COR-L47 (cell line): ENCODE measurements at places on chromosomes 13 and 19.

GRCh38 chr13:113805431-113806103 lies 46.5 kb downstream of the TMEM255B start:
- DNase-seq, result no peak

- no peak for DNase-seq
Measured at GRCh38 chr13:32038343-32038742, 6.8 kb downstream of the FRY start.

DNA sequence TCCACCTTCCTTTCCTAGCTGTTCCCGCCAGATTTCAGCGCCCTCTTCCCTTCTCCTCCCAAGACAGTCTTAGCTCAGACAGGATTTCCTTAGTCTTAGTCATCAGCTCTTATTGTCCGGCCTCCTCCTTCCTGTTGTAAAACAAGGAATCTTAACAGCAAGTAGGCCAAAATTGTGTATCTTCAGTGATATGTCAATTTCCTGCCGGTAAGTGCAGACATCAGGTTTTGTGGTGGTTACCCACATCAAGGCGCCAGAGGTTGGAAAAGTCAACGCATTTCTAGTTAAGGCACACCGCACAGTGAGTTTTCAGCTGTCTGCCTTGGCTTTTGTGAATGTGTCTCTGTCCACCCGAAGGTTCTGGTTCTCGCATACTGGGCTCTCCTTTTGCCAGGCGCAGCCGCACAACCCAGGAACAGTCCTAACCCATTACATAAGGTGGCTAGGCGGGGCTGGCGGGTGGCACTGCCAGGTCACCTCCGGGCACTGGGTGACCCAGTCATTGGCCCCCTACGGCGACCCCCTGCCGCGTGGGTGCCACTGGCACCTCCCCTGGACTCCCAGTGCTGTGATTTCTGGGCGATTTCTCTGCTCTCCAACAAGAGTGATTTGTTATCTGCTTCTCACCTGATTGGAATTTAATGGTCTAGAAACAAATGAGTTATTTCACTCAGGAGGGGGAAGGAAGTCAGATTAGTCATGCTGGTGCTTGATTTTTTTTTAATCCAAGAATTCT lies 12.9 kb downstream of the COL4A2 start:
- no peak for DNase-seq

- DNase-seq, result peak; percentile 81
Measured at GRCh38 chr19:50858886-50859285, 4.2 kb downstream of the KLK3 start.

DNA sequence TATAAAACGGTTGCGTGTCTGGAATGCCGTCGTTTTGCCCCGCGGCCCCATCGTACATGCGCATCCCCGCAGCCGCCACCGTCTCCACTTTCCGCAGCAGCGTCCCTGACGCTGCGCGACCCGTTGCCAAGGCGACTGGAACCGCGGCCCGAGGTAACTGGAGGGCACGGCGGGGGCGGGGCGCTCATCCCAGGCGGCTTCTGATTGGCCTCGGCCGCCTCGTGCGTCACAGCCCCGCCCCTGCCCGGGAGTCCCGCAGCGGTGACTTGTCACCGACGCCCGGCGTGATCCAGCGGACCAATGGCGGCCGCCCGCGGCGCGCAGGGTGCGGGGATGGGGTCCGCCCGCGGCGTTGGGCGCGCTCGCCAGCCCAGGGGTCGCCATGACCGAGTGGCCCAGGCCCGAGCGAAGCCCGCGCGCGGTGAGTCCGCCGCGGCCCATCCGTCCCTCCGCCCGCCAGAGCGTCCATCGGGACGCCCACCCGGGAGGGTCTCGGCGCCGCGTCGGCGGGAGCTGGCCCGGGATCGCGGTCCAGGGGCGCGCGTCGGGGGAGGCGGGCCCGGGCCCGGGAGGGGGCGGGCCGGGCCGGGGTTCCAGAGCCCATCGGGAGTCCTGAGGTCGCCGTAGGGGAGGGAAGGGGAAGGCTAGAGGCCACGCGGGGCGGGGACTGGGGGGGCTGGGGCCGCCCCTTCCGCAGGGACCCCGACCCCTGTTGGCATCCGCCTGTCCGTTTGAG lies at the start of gene ZSCAN1:
TSS of gene ZSCAN1 (plus strand) at position 285 of the 736 bp plus-strand sequence. CDS start 3,812 bp downstream, outside the sequence.
- DNase-seq, result peak; percentile 66

DNA sequence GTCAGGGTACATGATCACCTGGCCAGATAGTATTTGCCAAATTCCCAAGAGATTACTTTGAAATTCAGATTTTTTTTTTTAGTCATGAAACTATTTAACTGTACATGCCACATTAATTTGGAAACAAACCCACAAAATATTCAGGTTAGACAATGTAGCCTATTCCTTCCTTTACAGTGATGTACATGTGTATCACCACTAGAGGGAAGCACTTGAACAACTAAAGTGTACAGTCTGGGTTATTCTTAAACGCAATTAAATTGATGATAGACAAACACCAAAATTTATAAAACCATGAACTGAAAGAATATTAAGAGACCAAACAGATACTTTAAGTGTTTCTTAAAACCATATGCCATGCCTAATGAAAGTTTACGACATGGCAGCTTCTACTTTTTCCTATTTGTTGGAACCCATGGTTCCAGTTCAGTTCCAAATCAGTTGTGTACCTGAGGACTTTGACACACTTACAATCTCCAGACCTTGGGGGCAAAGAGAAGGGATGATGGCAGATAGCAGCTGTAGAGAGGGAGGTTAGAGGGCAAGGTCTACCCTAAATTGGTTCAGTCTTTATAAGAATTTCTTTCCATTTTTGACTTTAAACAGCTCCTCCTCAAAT lies 52.8 kb downstream of the TNFSF13B start:
- DNase-seq, result peak; percentile 39

DNA sequence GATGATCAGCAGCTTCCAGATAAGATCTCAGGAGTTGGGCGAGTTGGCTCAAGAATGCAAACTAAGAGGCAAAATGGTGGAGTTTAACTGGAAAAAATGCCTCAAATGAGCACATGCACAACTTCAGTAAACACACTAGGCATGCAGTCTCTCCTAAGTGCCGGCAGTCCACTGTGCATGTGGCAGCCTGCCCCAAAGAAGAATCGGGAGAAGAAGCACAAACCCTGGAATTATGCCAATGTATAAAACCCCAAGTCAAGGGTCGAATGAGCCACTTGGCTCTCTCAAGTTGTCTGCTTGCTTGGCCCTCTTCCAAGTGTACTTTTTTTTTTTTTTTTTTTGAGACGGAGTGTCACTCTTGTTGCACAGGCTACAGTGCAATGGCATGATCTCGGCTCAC lies 53.3 kb upstream of the SLITRK1 start:
- no peak for DNase-seq

GRCh38 chr19:55606471-55606787 lies 982 bp downstream of the ZNF865 start:
- no peak for DNase-seq

DNA sequence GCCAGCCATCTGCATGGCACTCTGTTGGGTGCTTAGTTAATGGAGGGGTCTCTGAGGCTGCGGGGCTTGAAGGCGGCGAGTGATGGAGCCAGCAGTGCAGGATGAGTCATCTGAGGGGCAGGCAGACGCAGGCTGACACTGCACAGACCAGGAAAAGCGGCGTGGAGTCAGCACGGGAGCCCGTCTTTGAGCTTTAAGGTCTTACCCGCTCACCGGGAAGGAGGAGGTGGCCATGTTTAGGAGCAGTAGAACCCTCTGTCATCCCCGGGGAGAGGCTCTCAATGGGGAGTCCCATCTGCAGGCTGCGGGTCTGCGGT lies 13.1 kb downstream of the NAXD start:
- no peak for DNase-seq

GRCh38 chr13:33260168-33261098 lies 25.1 kb downstream of the STARD13 start:
- DNase-seq, result peak; percentile 69

- DNase-seq, result peak; percentile 33
Measured at GRCh38 chr13:26425443-26426358, 131.8 kb upstream of the WASF3 start.

- DNase-seq, result no peak
Measured at GRCh38 chr19:29393915-29394460, 131.8 kb upstream of the VSTM2B start.

DNA sequence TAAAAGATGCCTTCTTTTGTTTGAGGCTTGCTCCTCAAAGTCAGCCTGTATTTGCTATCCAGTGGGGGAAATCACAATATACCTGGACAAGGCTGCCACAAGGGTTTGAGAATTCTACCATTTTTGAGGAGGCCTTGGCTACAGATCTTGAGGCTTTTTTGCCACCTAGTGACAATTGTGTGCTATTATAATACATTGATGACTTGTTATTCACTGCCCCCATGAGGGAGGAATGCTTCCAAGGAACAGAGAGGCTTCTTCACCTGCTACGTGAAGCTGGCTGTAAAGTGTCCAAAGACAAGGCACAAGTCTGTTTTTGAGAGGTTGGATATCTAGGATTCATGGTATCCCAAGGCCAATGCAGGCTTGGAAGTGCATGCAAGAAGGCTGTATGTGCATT lies 72.5 kb downstream of the ZNF708 start:
- DNase-seq, result peak; percentile 0

- no peak for DNase-seq
Measured at GRCh38 chr19:51971624-51972023, 15.0 kb downstream of the ZNF350 start.

GRCh38 chr13:26037302-26037701 lies 14.5 kb downstream of the SHISA2 start:
- no peak for DNase-seq

GRCh38 chr19:33374236-33374714 lies 766 bp downstream of the CEBPG start:
- DNase-seq, result peak; percentile 13

- DNase-seq, result no peak
Measured at GRCh38 chr13:33536601-33537000, 251.0 kb upstream of the STARD13 start.

GRCh38 chr13:47798906-47799305 lies 202.2 kb downstream of the SUCLA2 start:
- no peak for DNase-seq

GRCh38 chr13:76029706-76030105 lies 393.6 kb downstream of the LMO7 start:
- DNase-seq, result no peak

DNA sequence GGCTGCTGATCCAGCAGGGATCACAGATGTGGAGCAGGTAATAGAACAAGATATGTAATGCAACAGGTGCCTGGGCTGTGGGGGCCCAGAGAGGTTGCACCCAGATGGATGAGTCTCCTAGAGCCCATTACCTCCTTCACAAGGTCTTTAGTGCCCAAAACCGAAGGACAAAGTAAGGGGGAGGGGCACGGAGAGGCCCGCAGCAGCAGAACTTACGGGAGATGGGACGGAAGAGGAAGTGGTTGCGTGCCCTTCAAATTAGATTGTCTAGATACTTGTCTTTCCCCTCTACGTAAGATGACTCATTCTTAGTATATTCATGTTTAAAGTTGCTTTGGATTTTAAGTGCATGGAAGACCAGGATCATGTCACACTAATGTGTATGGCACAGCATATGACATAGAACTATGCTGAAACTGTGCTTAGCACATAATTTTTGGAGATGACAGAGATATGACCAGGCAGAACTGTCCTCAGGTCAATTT lies 5.7 kb upstream of the MRPS31 start:
- no peak for DNase-seq

GRCh38 chr13:73273745-73274144 lies 214.9 kb downstream of the KLF5 start:
- no peak for DNase-seq

DNA sequence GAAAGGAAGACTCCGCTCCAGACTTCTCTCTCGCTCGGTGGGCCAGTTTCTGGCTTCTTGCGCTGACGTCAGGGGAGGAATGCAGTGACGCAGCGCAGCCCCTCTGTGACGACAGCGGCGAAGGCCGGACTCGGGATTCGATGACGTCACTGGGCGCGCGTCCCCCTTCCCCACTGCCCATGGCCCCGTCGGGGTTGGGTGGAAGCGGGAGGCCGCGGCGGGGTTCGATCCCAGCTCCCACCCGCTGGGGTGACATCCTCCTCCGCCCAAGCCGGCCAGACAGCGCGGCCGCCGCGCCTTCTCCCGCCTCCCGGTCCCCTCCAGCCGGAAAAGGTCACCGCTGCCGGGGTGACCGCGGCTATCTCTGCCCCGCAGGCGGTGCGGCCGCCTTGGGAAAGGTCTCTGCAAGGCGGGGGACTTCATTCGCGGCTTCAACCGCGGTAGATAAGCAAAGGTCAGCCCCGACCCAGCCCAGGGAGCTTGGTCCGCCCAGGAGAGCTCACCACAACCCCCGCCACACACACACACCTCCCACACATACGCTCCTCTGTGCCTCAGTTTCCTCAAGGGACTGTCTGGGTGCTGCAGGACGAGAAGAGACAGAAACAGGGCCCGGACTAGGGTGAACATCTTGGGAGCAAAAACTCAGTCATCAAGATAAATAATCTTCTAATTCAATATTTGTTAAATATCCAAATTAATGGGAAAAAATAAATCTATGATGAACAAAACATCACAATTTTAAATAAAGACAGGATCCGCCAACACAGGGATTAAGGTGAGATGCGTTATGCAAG lies 844 bp upstream of the RFX1 start:
- DNase-seq, result peak; percentile 94

- DNase-seq, result no peak
Measured at GRCh38 chr13:76696370-76696769, 189.8 kb downstream of the KCTD12 start.

GRCh38 chr19:861756-862580 lies 2.5 kb downstream of the CFD start:
- no peak for DNase-seq

DNA sequence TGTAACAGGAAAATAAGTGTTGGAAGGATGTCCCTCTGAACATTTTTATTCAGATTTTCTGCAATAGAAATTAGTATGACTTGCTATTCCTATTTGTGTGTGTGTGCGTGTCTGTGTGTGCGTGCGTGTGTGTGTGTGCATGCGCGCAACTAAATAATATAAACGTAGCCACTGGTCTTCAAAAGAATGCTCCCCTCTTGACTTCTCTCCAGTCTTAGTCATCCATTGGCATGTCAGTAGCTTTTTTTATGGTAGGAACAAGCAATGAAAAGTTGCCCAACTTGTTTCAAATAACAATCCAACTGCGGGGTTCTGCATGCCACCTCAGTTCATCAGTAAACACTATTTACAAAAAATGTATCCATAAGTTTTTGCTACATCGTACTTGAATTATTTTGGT lies 249.6 kb downstream of the GPC6 start:
- no peak for DNase-seq

GRCh38 chr19:4635754-4636116 lies 3.6 kb upstream of the TNFAIP8L1 start:
- DNase-seq, result no peak
